ENCODE measurements at places on chromosomes 4 and X.

DNA sequence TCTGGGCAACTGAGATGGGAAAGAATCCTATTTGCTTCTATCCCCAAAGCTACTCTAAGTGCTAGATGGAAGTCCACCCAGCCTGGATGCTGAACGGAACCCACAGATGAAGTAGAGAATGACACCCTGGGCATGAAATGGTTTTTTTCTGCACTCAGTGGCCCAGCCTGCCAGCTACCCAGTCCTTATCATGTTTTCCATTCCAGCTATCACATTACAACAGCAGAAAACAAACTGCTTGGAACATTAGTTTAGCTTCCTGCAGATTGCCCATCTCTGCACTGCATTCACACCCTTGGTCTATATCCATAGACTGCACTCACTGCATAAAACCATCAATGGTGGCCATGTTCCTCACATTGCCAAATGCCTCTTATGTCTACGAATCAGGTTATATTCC is 79.1 kb downstream of the NYX start:
- no peak for DNase-seq

DNA sequence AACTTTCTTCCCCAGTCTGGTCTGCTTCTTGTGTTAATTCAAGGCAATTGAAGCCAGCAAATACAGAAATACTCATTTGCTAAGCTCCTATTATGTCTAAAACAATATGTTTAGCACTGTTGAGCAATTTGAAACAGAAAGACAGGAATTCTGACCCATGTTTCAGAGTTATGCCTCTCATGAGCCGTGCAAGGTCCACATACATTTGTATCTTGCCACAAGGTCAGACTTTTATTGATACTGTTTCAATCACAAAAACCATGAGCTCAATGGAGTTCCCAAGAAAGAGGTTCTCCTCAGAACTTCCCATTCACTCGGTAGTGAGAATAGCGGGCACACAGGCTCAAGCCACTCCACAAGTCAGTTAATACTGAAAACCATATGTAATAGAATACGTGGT is 47.6 kb upstream of the SPRY1 start:
- no peak for DNase-seq

DNA sequence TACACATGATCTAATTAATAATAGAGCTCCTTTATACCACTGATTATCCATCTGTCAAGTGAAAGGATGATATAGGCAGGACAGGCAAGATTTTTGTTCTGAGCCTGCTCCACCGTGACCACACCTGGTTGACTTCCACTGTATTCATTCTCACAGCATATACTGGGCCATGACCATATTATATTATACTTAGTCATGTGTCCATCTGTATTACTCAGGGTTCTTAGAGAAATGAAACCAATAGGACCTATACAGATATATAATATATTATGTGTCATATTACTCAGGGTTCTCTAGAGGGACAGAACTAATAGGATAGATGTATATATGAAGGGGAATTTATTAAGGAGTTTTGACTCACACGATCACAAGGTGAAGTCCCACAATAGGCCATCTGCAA is 675.1 kb downstream of the GRXCR1 start:
- no peak for DNase-seq

GRCh38 chrX:68681443-68681941 is 34.0 kb downstream of the STARD8 start:
- DNase-seq, result no peak

GRCh38 chrX:133923113-133923512 is 62.3 kb downstream of the GPC3 start:
- no peak for DNase-seq
